Erythroblast (primary cell): ENCODE measurements at places on chromosomes 3 and 15.

GRCh38 chr3:119741657-119742590, 39.1 kb downstream of the CFAP91 start:
- DNase-seq: no peak

GRCh38 chr3:129577366-129577765, 29.1 kb downstream of the PLXND1 start:
- DNase-seq: no peak

DNA sequence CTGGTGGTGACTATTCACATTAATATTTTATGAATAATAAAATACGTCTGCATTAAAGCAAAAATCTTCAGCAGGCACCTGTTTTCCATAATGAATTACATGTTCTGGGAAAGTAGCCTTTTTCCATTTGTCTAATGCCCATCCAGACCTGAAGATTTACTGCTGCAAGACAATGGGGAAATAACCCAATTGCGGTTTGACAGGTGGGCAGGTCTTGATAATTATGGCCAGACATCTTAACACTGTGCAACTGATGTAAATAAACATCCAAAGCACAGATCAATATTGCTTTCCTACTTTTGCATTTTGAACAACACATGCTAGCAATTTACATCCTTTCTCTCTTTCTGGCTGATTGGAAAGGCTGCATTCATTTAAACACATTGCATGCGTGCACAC, 173.9 kb downstream of the MEIS2 start:
- DNase-seq: no peak

GRCh38 chr15:79122991-79123390, 32.4 kb upstream of the RASGRF1 start:
- no peak for DNase-seq

- no peak for DNase-seq
These were observed 287.8 kb upstream of the GOLIM4 start for GRCh38 chr3:168383573-168383972.

DNA sequence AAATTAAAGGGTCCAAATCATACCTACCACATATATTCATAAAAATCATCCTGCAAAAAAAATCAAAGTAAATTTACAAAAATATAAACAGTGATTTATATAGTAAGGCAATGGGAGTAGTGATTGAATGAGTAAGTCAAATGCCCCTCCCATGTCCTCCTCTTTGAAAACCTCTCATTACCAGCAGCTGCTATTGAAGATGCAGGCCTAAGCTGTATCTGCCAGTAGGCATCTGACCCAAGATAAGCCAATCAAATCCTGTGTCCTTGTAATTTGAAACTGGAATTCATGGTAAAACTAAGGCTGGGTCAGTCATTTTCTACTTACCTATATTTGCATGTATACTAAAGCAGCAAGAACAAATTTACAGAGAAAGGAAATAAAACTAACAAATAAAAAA, 60.4 kb upstream of the POU1F1 start:
- no peak for DNase-seq

- DNase-seq: no peak
These were observed 15.1 kb downstream of the GMNC start for GRCh38 chr3:190847436-190847835.

DNA sequence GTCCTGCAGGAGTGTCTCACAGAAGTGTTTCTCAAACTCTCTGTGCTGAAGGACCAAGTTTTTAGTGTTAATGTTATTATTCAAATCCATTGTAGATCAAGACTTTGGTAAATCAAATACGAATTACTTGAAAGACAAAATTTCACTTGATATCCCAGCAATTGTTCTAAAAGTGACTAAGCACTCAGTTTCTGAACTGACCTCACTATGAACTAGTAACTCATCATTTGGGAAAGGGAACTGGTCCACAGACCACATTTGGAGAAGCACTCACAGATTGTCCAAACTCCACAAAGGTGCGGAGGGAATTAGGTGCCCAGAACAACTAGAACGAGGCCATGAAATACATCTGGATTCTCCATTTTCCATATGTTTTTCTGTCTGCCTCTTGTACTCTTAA, 25.6 kb downstream of the FAM43A start:
- no peak for DNase-seq
